BE2C (cell line): ENCODE measurements at places on chromosomes 7 and 10.

DNA sequence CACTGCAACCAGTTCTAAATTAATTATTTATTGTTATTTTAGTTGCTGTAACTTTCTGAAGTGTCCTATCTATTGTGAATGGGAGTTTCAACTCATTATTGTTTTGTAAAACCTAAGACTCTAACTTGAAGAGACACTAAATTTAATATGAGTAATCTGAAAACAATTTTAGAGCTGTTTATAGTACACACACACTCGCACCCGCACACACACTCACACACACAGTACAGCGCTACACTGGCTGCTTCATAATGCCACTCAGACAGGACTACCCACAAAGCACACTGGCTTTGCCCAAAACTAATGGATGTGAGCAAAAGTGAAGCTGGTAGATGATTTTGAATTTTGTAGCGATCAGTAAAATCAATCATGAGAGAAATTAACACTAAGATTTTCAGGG lies 238.9 kb upstream of the ETV1 start:
- DNase-seq: no peak

DNA sequence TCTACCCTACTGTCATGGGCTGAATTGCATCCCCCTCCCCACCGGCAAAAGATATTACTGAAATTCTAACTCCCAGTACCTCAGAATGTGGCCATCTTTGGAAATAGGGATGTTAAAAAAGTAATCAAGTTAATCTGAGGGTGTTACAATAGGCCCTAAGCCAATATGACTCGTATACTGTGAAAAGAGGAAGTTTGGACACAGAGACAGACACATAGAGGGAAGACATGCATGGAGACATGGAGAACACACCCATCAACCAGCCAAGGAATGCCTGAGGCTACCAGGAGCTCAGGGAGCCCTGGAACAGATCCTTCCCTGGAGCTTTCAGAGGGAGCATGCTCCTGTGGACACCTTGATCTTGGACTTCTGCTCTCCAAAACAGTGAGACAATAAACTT lies 138.2 kb upstream of the ADO start:
- no peak for DNase-seq

GRCh38 chr7:26686448-26686981 lies 177.9 kb downstream of the SKAP2 start:
- DNase-seq: peak; percentile 8

- DNase-seq: no peak
Observed at GRCh38 chr7:28207486-28208158, 27.0 kb upstream of the JAZF1 start.

GRCh38 chr7:28151965-28152364 lies 28.6 kb downstream of the JAZF1 start:
- no peak for DNase-seq

GRCh38 chr7:131224996-131225395 lies 102.7 kb upstream of the MKLN1 start:
- no peak for DNase-seq

- DNase-seq: no peak
Observed at GRCh38 chr10:110574420-110574819, 6.9 kb downstream of the SMC3 start.

DNA sequence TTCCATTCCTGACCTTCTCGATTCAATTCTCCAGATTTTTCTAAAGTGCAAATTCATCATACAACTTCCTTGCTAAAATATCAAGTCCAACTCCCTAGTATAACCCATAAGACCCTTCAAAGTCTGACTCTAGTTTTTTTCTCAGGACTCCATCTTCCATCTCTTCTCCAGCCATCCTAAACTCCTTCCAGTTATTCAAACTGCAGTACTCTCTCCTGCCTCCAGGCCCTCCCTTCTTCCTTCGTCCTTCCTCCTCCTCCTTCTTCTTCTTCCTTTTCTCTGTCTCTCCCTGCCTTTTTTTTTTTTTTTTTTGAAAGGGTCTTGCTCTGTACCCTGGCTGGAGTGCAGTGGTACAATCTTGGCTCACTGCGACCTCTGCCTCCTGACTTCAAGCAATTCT lies 111.9 kb downstream of the RELN start:
- no peak for DNase-seq

GRCh38 chr10:109616359-109616980 lies 306.8 kb downstream of the XPNPEP1 start:
- no peak for DNase-seq

- no peak for DNase-seq
Observed at GRCh38 chr7:30142710-30143109, 7.9 kb downstream of the MTURN start.

GRCh38 chr7:80646083-80646865 lies 7.8 kb downstream of the CD36 start:
- DNase-seq: no peak

DNA sequence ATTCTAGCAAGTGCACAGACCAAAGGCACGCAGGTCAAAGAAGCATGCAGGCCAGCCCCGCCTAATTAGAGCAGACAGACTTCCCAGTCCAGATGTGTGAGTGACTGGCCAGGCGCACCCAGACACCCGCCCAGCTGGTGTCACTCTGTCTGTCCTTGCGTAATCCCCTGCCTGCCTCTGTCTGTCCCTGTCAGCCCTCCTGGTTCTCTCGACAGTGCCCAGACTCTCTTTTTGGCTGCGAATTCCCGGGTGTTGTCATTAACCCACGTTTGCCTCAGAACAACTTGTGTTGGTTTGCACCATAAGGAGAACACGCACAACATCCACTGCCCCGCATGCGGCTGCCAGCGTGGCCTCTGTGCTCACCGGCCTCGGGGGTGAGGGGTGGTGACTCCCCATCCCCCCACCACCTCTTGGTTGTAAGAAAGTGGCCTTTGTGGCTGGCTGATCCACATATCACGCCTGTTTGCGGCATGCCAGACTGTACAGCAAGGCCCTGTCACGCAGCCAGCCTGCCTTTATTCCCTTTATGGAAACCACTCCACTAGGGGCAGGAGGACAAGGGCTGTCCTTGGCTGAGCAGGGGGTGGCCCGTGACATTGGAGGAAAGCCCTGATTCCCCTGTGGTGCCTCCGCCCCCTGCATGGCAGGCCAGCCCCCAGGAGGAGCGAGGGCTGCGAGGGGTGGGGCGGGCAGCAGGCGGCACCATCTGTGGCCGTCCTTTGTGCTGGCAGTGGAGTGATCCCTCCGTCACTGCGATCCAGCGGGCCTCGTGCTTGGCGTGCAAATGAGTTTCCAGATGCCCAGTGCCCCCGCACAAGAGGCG lies 72.8 kb upstream of the PPIF start:
- peak; percentile 88 for DNase-seq

- no peak for DNase-seq
Observed at GRCh38 chr7:34138483-34138882, 233.1 kb downstream of the BMPER start.

GRCh38 chr10:120996456-120997034 lies 145.4 kb downstream of the WDR11 start:
- DNase-seq: no peak

DNA sequence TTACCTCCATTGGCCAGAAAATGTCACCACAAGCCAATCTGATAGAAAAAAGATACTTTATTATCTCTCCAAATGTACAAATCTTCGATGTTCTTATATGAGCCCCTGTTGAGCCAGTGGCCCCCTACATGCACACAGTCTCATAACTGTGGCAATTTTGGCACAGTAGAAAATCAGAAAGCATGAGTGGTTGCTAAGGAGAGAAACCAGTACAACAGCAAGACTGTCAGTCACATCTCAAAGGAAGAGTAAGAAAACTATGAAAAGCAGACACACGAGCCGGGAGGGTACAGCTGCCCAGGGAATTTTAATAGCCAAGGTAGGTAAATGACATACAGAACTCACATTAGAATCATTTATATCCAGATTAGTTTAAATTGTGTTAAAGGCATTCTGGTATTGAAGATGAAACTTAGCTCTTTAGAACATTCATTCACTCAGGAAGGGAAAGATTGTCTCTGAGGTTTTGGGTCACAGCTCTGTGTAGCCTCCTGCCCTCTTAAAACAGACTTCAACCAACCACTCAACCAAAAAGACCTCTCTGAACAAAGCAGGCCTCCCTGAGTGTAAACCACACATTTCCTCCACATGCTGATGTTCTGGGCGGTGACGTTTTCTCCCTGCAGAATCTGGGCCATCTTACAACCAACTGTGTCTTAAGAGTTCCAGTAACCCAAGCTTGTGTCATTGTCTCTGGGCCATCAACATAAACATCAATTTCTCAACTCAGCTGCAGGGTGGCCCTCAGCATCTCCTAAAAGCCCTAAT lies 80.8 kb upstream of the ADAM12 start:
- no peak for DNase-seq

DNA sequence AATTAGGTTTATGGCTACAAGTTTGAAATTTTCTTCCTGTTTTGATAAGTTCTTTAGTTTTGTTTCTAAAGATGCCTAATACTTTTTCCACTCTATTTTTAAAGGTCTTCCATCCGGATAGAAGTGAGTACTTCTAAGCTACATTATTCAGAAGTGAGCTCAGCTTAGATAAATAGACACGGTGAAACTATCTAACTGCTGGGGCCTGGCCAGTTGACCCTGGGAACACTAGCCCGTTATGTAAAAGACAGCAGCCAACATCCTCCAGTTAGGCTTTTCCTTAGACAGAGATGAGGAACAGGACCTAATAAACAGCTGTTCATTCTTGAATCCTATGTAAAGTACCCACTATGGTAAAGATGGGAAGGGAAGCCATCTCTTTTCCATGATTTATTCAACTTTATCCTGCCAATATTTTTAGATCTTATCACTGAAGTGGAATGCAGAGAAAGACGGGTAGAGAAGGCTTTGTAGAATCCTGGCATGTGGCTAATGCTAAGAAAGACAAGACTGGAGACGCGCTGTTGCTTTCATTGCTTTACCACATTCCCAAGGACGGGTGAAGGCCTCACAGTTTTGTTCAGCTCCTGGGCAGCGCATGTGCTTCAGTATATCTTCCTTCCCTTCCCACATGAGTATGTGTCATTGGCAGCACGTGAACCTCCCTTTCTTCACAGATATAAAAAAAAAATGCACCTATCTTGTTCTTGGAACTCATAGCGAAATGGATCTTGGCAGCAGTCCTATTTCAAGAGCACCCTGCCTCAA lies 340.0 kb upstream of the MEOX2 start:
- no peak for DNase-seq

GRCh38 chr7:127810696-127811660 lies 159.0 kb downstream of the SND1 start:
- no peak for DNase-seq

DNA sequence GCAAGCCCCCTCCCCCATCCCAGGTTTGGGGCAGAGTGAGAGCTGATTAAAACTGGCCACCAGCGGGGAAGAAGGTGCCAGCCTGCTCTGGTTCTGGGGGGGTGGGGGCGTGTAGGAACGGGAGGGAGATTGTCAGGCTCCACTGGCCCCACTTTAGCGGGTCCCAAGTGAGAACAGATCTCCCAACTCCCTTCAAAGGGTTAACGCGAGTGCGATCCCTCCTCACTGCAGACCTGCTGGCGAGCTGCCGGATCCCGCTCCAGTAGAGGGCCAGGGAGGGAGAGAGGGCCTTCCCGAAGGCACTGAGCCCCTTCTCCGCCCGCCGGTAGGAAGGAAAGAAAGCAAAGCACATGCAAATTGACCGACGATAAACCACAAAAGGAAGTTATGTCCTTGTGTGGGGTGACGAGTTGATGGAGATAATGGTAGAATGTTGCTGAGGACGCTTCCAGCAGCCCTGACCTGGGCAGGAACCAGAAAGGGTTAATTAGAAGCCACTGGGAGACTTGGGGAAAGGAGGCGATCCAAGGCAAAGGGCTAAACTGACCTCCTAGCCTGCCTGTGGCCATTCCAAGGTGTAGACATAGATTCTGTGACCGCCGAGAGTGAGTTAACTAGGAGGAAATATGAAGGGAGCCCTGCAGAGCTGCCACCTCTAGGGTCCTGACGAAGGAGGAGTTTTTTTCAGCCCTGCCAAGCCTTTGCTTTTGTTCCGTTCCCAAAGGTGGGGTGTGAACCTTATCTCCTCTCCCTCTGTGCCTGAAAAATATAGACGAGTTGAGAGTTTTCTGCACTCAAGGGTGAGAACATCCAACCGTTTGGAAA lies 1.5 kb downstream of the NRG3 start:
- DNase-seq: peak; percentile 20

DNA sequence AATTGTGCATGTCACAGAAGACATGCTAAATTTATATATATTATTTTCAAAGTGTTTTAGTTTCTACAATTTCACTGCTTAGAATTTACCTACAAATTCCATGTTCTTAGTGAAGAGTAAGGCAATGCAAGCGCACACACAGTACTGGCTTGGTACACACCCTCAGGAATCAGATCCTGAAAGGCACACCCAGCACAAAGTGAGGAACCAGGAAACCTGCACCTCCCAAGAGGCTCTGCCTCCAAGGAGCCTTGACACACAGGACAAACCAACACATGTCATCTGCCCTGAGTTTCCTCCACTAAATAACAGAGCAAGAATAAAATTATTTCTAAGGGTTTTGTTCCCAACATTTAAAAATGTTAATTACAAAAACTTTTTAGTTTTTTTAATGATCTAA lies 156.2 kb downstream of the PARD3 start:
- no peak for DNase-seq

GRCh38 chr10:97297556-97298222 lies 5.3 kb upstream of the ARHGAP19 start:
- no peak for DNase-seq

DNA sequence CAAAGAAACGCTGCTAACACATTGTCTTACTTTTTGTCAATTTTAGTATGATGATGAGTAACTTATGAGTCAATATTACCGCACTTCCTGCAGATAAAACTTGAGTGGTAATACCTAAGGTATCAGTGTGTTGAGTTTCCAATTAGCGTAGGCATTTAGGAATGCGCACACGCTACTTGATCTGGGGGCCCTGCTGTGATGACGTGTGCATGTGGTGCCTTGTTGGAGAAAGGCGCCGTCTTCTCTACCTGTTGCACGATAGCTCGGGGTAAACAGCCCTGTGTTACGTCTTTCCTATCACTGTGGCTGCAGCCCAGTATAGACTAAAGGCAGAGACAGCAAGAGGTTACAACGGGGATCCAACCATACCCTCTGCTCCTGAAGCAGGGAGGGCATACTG lies 476.8 kb upstream of the ADARB2 start:
- no peak for DNase-seq

DNA sequence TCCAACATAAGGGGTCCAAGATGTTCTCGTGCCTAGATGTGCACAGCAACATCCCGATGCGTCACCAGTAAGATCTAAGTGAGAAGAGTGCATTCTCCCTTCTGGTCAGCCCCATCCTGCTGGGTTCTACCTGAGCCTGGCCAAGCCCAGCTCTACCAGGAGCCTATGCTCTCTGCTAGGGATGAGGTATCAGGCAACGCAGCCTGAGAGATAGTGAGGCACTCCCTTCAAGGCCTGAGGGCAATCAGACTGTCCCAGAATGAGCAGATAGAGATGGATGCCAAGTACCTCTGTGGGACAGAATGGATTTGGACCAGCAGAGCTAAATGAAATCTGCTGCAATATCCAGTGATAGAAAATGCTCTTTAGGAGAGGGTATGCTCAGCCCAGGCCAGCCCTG lies 26.7 kb downstream of the DDC start:
- no peak for DNase-seq

GRCh38 chr10:97179731-97180362 lies 5.9 kb downstream of the SLIT1 start:
- peak; percentile 78 for DNase-seq
